ENCODE measurements at places on chromosomes 3 and 15.

- DNase-seq = no peak
These were observed 132.3 kb upstream of the MCTP2 start for GRCh38 chr15:94098921-94099573.

DNA sequence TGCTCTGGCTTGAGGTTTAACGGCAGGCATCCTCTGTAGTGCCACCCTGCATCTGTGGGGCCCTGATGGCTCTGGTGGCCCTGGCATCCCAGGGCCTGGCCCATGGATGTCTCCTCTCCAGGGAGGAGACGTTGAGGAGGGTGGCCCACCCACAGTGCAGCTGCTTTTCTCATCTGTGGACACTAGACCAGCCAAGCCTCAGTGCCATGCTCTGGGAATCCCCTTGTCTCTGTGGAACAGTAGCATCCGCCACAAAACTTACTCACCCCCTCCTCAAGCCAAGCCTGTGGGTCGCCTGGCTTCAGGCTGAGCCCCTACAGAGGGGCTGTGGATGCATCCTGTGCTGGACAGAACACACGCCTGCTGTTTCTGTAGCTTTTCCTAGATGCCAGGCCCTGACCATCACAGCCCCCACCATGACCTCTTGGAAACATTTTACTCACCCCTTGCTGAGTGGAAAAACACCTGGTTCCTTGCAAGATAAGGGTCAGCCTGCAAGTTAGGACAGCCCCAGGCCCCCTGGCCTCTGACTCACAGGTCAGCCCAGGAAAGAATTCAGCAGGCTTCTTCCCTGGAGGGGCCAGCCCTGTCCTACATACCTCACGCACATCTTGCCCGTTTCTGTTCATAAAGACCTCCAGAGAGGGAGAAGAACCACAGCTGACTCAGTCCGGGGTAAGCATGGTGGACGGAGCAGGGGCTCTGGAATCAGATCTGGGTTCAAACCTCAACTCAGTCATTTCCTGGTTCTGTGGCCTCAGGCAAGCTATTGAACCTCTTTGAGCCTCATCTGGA is 19.0 kb downstream of the PAK6 start:
- DNase-seq = no peak

DNA sequence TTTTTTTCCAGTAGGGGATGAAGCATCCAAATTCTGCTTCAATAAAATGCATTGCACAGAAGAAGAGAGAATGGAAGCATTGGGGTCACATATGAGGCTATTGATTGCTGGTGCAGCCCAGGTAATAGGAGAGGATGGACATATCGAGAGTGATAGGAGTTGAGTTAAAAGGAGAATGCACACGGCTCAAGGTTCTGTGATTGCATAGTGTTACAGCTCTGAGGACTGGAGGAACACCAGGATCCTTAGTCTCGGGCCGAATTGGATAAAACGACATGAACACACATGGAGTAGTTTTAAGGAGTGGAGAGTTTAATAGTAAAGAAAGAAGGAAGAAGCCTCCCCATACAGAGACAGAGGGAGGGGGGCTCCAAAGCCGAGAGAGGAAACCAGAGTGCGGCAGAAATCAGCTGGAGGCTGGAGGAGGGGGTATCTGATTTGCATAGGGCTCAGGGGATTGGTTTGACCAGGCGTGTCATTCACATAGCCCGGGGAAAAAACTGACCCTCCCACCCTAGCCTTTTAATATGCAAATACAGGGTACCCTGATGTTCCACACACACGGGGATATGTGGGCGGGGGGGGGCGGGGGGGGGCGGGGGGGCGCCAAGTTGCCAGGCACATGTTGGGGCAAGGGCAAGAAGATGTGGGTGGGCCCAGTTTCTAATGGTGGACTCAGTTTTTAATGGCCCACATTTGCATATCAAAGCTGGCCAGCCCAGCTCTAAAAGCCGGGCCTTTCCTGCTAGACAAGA is 156.9 kb downstream of the AGBL1 start:
- no peak for DNase-seq

GRCh38 chr15:78085928-78086327 is 6.4 kb upstream of the SH2D7 start:
- no peak for DNase-seq

GRCh38 chr3:150172356-150172755 is 201.7 kb upstream of the PFN2 start:
- DNase-seq = no peak

- no peak for DNase-seq
These were observed 26.3 kb downstream of the ALS2CL start for GRCh38 chr3:46667061-46667621.

DNA sequence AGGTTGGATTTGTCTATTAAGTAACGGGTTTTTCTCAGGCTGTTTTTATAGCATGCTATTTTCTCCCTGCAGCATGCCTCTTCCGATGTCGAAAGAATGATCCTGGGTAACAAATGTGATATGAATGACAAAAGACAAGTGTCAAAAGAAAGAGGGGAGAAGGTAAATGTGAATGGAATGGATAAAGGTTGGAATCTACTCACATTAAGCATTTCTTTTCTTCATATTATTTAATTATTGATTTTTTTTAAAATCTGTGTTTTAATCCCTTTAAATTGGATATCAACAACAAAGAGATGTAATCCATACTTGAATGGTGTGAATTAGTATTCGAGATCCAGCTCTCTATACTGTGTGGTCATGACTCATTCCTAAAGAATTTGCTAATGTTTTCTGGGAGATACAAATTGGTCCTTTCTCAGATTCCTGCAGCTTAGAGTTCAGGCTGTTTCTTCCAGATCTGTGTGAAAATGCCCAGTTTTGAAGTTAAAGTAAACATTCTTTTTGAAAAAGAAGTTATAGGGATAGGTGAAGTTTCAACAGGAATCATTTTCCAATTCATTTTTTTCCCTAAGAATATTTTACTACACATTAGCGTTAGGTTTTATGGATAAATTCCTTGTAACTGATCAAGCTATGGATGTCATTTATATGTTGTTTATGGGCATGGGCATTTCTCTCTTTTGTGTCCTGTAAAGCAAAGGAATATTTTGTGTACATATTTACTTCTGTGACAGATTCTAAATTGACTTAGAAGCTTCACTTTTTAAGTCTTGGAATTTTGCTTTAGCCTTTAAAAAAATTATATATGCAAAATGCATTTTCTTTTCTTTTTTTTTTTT is 20.8 kb upstream of the APH1B start:
- DNase-seq = no peak

GRCh38 chr3:157280786-157281185 is 120.8 kb upstream of the CCNL1 start:
- DNase-seq = no peak

GRCh38 chr15:41967506-41968206 is 4.7 kb downstream of the EHD4 start:
- no peak for DNase-seq

DNA sequence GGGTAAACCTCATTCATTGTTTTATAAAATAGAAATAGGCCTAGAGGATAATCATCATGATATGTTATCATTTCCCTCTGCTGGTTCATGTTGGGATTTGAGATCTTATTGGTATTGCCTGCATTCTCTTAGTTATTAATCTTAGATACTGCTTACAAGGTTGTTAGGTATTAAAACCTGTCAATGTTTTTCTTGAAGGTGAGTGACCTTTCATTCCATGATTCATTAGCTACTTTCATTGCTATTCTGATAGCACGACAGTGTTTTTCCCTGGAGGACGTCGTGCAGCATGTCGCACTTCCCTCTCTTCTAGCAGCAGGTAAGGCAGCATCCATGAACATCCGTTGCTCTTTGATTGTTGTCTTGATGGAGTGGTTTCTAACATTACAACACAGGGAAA is 17.1 kb downstream of the P2RY12 start:
- DNase-seq = no peak

All from effector CD8-positive, alpha-beta T cell (primary cell).